ENCODE measurements at places on chromosomes 2 and 18.

- DNase-seq, result peak; percentile 11
These were observed 13.4 kb downstream of the ATP8B1 start for GRCh38 chr18:57789759-57790158.

DNA sequence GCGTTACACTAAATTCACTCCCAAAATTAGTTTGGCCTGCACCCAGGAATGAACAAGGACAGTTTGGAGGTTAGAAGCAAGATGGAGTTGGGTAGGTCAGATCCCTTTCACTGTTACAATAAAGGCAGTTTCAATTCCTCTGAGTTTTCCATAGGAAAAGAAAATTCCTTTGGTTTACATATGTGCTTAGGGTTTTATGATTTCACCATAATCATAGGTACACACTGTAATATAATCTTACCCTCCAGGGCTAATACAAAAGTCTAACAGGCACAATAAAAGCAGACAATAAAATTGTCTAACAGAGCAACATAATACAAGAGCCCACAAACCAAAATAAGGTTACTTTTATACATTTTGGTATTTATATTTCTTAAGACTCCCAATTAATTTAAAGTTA, 391.5 kb upstream of the KCNJ3 start:
- no peak for DNase-seq

GRCh38 chr18:4144201-4144600, 310.9 kb downstream of the DLGAP1 start:
- no peak for DNase-seq

- no peak for DNase-seq
These were observed 31.8 kb downstream of the CREG2 start for GRCh38 chr2:101355401-101356054.

DNA sequence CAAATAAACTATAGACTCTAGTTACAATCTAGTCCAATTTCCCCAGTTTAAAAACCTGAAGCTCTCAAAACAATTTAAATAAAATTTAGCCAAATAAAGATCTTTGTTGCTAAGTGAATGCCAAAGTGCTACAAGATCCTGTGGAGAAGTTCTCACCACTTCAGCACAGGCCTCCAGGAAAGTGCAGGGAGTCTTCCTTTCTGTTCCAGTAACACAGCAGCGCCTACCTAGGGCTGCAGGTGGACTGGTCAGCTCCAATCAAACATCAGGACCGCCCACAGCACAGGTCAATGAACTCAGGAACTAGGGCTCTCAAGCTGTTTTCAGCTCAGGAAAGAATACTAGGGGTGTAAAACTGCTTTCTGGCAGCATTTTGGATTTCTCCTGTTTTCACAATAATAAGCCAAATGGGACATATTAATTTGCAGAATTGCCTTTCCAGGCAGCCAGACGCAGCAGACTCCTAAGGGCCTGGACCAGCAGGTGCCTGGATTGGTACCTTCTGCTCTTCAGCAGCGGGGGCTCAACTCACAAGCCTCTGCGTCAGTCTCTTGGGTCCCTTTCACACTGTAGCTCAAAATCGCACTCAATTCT, 1.5 kb downstream of the FAM110C start:
- no peak for DNase-seq

DNA sequence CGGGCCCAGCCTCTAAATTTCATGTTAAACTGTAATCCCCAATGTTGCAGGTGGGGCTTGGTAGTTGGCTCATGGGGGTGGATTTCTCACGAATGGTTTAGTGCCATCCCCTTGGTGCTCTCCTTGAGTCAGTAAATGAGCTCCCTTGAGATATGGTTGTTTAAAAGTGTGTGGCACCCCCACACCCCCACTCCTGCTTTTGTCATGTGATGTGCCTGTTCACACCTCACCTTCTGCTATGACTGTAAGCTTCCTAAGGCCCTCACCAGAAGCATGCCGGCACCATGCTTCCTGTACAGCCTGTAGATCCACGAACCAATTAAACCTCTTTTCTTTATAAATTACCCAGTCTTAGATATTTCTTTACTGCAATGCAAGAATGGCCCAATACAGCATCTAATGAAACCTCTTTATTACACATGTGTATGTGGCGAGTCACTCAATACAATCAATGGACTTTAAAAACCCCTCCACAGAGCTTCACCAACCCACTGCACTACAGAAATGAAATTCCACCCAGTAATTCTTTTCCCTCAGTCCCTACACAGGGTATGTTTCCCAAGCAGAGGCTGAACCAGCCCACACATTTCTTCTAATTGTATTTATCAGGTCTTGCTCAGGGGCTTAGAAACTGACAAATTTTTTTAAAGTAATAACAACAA, 47.3 kb downstream of the WDFY1 start:
- DNase-seq, result no peak

GRCh38 chr2:8090748-8091700, 590.8 kb upstream of the ID2 start:
- DNase-seq, result no peak

- peak; percentile 32 for DNase-seq
These were observed 7.5 kb upstream of the BCL11A start for GRCh38 chr2:60560734-60561644.

GRCh38 chr2:233714121-233714520, 1.4 kb downstream of the UGT1A5 start:
- no peak for DNase-seq

Measured in SW 1271 (cell line).